ENCODE measurements at places on chromosomes 7 and 10. TPM values are rescaled to one million over a fixed set of nuclear protein-coding genes. Genes with fewer than 3 reads are reported as not detected.

GRCh38 chr7:116708248-116708647 lies 36.3 kb downstream of the MET start:
- no peak for DNase-seq

DNA sequence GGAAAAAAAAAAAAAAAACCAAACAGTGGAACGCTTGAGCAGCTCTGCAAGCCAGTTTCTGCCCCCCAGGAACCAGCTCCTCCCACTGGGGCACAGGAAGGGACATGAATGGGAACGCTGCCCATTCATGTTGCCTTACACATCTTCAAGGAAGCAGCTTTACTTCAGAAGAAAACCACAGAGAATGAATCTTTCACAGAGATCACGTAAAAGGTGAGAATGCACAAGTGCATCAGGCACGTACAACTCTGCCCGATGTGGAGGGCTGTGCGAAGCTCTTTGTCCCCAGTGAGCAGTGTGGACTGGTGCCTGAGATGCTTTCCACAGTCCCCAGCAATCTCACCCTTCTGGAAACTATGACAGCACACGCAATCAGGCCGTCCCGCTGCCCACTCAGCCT lies 106.2 kb downstream of the DLG5 start:
- DNase-seq: no peak

- no peak for DNase-seq
Observed at GRCh38 chr10:117921421-117921820, 125.3 kb downstream of the RAB11FIP2 start.

The ATOH7 gene
- total RNA-seq: not detected

DNA sequence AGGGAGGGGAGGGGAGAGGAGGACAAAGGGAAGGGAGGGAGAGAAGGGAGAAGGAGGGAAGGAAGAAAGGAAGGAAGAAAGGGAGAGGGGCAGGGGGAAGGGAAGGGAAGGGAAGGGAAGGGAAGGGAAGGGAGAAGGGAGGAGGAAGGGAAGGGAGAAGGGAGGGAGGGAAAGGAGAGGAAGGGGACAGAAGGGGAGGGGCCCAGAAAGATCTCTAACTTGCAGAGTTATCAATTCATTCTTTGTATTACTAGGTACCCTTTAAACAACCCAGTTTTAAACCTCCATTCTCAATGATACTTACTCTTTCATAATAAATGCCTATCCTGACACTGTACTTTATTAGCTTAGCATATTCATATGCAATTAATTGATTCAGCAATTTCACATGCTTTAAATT lies 192.0 kb downstream of the ELMO1 start:
- no peak for DNase-seq

- DNase-seq: no peak
Observed at GRCh38 chr7:24912874-24913514, 67.0 kb downstream of the OSBPL3 start.

DNA sequence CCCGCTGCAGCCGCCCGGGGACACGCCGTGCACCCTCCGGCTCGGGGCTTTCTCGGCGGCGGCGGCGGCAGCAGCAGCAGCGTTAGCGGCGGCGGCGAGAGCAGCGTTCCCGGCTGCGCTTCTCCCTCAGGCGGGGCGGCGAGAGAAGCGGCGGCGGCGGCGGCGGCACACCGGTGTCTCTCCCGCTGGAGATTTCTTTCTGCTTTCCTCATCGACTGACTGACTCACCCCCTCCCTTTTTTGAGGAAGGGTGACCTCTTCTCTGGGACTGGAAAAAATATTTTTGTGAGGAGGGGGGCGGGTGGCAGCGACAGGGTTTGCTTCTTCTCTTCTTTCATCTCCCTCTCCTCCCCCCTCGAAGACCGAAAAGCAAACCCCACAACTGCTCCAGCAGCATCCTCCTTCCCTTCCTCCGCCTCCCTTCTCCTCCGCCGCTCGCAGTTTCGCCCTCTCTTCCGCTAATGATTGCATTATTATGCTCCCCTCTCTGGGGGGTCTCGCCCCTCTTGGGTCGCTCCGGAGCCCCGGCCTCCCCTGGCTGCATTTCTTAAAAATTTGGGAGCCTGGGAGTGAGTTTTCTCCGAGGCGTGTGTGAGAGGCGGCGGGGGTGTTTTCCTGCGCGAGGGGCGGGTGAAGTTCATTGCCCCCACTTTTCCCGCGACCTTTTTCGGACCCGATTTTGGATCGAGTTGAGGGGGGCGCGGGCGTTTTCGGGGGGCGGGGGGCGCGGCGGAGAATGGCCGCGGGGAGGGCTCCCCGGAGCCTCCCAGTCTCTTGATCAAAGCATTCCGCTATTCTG lies 411 bp downstream of the AUTS2 start:
- DNase-seq: no peak

The AKR1D1 gene
- total RNA-seq: not detected

GRCh38 chr10:118948786-118949185 lies 80.7 kb upstream of the NANOS1 start:
- DNase-seq: peak; percentile 80

- DNase-seq: no peak
Observed at GRCh38 chr10:132415956-132416355, 19.0 kb downstream of the PWWP2B start.

- no peak for DNase-seq
Observed at GRCh38 chr10:131490991-131491594, 179.6 kb upstream of the TCERG1L start.

- DNase-seq: peak; percentile 88
Observed at GRCh38 chr10:102673819-102674511, 29.7 kb downstream of the TRIM8 start.

DNA sequence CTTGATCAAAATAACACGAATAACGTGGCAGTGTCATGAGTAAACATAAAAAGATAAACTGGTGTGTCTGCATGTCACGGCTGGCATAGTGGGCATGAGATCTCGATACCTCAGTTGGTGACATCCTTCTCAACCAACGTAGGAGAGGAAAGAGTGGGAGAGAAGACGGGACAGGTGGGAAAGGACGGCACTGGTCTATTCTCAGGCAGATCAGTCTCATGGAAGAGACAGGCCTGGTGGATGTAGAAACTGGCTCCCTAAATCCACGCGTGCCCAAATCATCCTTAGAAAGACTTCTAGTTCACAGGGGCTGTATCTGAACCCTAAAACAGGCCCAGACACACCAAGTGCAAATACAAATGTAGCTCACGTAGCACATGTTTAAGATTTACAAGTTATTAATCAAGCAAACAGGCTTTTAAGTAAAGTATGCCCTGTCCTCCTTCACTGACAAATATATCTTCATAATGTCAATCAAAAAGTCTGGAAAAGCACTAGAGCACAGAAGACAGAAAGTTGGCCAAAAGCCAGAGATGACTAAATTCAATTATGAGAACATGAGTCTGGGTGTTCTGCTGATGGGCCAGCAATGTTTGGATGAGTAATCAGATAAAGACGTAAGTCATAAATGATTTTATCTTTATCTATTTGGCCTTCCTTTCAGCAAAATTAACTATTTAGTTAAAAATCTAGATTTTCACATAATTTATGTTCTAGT lies 56.3 kb downstream of the SFMBT2 start:
- DNase-seq: no peak

The C10orf105 gene
- total RNA-seq: 0.22 TPM

DNA sequence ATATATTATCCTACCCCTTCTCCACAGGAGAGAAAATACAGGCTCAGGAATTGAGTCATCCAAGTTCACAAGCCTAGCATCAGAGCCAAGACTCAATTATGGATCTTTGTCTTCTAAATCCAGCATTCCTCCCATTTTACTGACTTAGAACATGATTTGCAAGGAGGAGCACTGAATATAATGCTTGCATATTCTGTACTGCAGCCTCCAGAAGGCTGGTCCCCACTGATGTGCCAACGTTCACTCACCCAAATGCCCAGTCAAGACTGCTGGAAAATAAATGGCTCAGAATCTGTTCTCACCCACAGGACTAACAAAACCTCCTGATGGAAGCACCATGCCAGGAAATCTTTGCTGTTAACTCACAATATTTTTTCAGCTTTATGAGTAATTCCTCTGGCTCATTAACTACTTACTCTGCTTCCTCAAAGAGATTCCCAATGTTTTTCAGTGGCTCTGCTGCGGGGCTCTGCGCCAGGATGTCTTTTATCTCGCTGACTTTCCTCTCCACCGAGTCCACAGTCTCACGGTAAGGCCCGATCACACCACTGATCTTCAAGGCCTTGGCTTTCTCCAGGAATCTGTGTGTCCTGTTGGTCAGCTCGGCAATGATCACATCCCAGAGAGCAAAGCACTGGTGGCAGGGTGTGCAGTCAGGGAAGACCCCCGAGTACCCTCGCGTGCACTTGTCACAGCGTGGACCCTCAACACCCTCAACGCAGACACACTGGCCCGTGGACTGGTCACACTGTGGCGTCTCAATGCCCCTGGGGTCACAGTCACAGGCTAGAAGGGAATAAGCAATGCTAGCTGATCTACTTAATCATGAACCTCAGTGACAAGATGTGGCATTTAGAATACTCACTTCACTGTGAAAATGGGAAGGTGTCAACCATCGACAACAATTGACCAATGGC lies 48.8 kb downstream of the DLD start:
- no peak for DNase-seq

DNA sequence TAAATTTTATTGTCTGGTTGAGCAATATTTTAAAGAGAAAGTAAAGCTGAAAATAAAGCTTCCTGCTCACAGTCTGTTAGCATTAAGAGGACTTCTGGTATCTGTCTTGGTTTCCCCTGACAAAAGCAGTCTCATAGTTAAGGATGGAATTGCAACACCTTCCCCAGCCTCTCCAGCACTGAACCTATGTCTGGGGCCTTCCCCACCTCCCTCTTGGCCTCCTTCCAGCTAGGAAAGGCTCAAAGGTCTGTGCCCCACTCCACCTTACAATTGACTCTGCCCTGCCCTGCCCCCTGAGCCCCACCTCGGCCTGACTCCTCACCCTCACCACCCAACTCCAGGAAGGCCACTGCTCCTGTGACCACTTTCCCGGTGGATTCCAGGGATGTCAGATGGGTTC lies 33.2 kb downstream of the COL17A1 start:
- DNase-seq: no peak

DNA sequence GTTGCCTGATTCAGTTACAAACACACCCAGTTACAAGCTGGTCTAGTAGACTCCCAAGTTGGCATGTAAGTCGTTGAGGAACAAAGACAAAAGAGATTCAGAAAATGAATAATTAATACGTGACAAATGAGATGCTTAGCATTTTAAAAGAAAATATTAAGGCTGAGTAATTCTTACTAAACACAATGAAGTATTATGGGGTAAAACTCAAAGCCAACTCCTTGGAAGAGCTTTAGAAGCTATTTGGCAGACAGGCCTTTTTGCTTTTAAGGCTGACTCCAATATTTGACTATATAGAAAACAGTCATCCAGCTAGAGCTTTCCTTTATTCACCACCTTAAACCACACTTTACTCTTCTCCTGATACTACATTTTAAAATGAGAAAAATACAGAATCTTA lies 5.4 kb downstream of the TRDMT1 start:
- DNase-seq: no peak

GRCh38 chr10:50431791-50432190 lies 180.5 kb upstream of the ASAH2 start:
- DNase-seq: no peak

DNA sequence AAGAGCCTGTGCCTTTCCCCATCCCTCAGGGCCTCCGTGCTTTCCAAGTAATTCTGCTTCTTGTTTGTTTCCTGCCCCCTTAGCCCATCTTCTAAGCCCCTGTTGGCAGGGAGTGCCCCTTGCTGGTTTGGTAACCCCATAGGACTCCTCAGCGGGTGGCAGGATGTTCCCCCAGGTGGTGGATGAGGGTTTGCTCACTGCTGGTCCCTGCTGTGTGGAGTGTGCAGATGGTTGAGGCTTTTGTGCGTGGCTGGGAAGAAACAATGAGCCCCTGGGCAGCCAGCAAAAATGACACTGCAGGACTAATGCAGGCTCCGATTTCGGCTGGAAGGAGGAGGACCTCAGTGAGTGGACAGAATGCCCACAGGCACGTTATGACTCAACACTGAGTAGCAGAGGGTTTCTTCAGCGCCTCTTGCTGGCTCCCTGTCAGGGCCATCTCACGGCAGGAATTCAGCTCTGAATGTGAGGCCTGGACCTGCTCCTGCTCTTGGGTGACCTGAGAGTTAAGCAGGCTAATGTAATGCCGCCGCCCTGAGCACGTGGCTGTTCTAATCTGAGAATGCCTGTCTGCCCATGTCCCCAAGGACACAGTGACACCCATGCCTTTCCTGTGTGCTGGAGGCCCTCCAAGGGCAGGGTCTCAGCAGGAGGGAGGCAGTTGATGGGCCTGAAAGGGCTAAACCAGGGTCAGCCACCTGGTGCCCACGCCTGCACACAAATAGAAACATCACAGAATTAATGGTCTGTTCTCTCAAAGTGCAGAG lies 16.6 kb downstream of the BAG3 start:
- DNase-seq: no peak

The NXPH1 gene
- total RNA-seq: not detected

The PIP gene
- not detected for total RNA-seq

DNA sequence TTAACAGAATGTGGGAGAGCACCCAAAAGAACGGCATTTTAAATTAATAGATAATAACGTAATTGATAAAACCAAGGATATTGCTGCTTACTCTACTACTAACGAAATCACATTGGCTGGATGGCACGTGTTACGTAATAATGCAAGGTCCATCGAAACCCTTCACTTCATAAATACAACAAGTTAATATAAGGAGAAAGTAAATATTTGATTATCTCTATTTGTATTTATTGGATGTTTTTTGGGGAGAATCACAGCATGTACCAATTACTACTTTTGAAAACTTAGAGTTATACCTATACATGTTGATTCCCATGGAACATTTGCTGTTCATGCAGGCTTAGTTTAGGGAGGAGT lies 1.6 kb downstream of the PRKG1 start:
- no peak for DNase-seq

DNA sequence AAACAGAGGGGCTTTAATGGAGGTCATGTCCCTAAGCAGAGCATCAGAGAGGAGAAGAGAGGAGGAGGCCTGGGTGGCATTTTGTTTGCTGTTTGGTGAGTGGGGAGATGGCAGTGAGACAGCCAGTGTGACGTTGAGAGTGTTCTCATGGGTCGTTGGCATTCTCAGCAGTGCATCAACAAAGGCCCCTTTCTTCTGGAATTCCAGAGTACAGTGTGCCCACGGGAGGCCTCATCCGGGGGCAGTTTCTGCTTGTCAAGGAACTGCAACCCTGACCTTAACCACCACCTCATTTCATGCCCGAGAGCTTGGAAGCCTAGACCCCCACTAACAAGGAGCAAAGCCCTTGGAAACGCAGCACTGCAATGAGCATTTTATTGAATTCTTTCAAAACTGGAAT lies 92.9 kb downstream of the CELF2 start:
- no peak for DNase-seq

Measured in mesenteric fat pad (tissue), 1 donor.